T-helper 1 cell (primary cell): ENCODE measurements at places on chromosomes 1 and 21.

- DNase-seq, result no peak
Observed at GRCh38 chr1:58333511-58333910, 213.0 kb downstream of the OMA1 start.

GRCh38 chr1:92026806-92027205 lies 3.0 kb upstream of the EPHX4 start:
- no peak for DNase-seq

- DNase-seq, result no peak
Observed at GRCh38 chr1:60573726-60574409, 500.3 kb upstream of the C1orf87 start.

DNA sequence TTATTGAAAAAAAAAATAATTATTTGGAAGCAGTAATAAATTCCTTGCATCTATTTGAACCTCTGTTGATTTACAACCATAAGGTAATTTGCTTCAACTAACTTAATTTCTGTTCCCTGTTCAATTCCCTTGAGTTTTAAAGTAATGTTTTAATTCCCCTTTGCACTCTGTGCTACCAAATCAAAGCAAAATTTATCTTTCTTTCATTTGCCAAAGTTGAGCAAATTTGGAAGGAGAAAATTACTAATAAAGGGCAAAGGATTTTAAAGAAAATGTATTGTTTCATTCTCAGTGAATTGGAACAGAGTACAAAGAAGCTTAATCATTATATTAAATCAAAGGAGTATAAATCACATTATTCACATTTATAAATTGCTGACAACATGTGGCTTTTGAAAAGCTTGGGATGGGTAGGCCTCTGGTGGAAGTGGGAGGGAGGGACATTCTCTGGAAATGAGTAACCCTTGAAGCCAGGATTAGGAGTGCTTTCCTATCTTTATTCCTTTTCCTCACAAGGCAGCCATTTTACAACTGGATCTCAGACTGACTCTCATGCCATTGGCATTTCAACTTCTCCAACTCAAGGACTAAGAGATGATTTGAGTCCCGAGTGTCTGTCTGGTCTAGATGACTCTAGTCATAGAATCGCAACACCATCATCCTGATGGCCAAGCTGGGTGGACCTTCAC lies 331.6 kb upstream of the DUSP10 start:
- no peak for DNase-seq

DNA sequence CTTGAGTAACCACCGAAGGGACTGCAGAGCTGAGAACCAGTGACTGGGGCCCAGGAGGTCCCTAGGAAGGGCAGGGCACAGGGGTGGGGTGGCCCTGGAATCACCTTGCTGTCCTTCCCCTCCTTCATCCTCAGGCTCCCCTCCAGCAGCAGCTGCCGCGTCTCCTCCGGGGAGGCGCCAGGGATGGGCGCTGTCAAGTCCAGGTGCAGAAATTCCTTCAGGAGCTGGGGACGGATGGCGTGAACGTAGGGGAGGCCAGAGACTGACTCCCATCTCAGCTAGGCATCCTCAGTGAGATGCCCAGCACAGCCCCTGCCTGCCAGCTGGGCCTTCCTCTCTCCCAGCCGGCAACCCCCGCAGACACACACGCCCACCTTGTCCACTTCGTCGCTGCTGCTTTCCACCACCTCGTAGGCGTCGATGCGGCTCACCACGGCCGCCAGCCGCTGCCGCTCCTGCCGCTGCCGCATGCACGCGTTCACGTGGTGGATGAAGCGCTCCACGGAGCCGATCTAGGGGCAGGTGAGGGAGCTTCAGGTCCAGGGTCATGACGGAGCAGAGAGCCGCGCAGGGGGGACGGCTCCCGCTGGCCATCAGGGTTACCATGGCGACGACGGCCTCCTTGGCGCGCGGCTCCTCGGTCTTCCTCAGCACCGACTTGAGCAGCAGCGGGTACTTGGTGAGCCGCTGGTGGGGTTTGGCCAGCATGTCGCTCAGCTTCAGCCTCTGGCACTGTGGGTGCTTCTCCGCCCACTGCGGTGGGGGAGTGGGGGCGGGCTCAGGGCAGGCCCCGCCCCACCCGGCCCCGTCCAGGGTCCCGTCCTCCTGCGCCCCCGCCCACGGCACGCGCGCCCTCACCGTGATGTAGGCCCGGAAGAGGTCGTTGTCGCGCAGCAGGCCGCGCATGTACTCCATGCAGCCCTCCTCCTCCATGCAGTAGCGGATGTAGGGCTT lies 4.4 kb upstream of the TNFRSF25 start:
- DNase-seq, result no peak

DNA sequence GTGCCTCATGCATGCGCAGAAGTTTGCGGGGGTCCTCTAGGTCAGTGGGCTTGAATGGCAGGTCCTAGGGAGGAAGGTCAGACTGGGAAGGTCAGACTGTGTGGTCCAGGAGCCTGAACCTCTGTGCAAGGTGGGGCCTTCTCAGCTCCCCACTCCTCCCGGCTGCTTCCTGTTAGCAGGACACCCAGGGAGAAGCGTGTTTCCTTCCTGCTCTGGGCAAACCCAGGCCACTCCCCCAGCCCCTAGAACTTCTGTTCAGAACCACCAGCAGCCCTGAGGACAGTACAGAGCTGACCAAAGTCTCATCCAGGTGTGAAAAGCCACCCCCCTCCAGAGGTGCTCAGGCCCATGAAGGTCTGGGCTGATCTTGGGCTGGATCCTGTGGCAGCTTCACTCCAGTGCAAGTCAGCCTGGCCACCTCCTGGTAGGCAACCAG lies 29.9 kb downstream of the NAV1 start:
- no peak for DNase-seq

DNA sequence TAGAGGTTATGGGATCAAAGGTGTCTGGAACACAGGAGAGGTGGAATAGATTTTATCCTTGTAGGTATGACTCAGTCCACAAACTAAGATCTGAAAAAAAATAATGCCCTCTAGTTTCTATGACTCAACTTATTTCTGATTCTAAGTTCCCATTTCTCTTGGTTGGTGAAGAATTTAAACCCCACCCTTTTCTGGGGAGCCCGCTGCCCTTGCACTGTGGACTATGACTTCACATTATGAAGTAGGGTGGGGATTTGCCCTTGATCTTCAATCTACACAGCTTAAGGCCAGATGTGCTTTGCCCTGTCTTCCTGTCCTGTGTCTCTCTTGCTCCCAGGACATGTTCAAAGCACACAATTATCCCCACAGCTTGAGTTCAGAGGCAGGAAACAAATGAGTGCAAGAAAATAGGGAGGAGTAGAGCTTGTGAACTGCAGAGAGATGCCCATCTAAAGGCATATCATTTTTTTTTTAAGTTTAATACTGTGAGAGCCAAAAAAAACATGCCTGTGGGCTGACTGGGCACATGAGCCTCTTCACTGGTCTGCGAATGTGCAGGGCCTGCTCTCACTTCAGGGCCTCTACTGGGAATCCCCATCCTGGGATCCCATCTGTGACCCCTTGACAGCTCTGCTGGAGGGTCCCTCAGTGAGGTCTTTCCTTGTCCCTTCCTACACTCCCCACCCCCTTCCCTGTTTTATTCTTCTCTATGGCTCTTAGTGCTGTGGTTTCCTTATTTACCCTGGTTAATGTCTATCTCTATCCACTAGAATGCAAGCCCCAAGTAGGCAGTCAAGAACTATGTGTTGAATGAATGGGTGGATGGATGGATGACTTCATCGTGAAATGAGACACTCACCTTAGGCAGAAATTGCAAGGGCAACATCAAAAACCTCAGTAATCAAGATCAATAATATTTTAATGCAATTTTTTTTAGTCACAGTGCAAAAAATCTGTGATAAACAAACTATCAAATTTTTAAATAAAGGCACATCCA lies 61.5 kb downstream of the CD58 start:
- DNase-seq, result no peak

GRCh38 chr1:65039508-65039907 lies 73.2 kb upstream of the JAK1 start:
- DNase-seq, result no peak

GRCh38 chr21:29568020-29568697 lies 269.4 kb downstream of the BACH1 start:
- no peak for DNase-seq

- DNase-seq, result no peak
Observed at GRCh38 chr1:193260056-193260745, 73.8 kb upstream of the B3GALT2 start.

GRCh38 chr1:232333419-232333767 lies 296.5 kb downstream of the SIPA1L2 start:
- no peak for DNase-seq

GRCh38 chr1:108612496-108612895 lies 48.4 kb downstream of the HENMT1 start:
- DNase-seq, result no peak

DNA sequence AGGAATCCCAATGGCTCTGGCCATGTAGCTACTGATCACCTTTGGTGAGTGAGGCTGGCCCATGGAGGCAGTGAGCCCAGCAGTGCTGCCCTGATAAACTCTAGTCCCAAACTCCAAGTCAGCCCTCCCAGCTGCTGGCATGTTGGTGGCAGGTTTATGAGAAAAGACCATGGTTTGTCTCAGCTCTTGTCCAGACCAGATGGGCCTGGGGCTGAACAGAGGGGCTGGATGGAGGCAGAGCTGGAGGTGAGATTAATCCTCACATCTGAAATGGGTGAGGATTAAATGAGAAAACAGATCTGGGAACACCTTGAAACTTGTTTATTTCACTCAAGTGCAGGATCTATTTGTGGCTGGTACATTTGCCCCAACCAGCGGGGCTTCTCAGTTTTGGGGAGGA lies 3.2 kb downstream of the TMEM269 start:
- no peak for DNase-seq

GRCh38 chr1:189646066-189646465 lies 831.6 kb downstream of the BRINP3 start:
- no peak for DNase-seq

DNA sequence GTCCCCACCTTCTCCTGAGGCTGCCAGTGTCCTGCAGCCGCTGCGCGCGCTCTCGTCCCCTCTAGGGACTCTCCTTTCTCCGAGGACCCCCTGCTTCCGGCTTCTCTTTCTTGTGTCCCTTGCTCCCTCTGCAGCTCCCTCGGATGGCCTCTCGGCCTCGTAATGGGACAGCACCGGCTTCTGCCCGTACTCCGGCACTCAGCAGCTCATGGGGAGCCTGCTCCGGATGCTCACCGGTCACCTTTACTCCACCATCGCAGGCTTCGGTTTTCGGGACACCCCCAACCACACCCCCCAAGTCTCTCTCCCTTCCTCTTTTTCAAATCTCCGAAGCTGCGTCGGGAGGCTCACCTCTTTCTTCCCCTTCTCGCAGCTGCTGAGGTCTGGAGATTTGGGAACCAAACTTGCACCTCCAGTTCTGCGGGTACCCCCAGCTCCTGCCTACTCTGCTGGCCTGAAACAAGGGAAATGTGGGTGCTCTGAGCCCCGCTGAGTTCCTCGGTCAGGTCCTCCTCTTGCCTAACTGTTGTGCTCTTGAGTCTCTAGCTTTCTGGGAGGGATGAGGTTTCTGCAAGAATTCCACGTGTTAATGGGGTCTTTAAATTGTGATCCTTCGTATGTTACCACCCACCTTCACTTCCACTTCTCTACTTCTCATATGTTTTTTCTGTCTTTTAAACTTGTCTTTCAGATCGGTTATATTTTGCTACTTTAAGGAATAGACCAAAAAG lies 930 bp downstream of the CDC14A start:
- peak; percentile 18 for DNase-seq

DNA sequence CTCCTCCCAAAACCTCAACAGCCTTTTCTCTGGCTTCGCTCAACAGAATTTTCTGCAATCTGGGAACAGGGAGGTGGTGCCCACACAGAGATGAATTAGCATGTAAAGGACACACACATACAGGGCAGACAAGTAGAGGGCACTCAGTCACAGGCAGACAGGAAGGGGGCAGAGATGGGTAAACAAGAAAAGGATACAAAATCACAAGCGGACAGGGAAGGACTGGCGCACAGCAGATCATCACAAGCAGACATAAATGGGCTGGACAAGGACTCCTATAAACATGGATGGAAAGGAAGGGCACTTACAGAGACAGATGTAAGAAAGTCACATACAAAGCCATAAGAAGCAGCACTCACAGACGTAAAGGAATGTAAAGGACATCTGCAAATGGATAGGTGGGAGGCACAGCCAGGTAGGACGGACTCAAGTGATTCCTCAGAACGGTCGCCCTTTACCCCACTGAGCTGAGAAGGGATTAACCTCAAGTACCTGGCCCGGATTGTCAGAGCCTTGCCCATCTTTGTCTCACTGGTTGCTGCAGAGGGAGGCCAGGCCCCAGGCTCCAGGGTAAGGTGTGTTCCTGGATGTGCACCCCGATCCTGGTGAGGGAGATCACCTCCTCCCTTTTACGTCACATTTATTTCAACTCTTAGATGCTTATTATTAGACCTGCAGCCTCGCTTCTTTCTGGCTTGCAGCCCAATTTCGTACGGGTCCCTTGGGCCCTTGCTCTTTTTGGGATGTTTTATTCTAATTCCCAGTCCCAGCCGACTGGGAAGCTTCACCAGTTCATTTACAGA lies 836 bp upstream of the PRCC start:
- no peak for DNase-seq

- DNase-seq, result no peak
Observed at GRCh38 chr1:177862916-177863315, 106.9 kb downstream of the SEC16B start.

DNA sequence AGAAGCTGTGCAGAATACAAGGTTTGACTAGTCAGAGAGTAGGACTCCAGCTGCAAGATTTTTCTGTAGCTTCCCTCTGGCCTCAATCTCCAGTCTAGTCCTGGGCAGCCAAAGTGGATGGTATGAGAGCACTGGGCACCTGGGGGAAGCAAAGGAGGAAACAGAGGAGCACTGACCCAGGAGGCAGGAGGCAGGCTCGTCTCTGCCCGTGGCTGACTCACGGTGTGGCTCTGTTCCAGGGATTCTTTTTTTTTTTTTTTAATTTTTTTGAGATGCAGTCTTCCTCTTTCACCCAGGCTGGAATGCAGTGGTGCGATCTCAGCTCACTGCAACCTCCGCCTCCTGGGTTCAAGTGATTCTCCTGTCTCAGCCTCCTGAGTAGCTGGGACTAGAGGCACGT lies 4.1 kb upstream of the NPPB start:
- no peak for DNase-seq

DNA sequence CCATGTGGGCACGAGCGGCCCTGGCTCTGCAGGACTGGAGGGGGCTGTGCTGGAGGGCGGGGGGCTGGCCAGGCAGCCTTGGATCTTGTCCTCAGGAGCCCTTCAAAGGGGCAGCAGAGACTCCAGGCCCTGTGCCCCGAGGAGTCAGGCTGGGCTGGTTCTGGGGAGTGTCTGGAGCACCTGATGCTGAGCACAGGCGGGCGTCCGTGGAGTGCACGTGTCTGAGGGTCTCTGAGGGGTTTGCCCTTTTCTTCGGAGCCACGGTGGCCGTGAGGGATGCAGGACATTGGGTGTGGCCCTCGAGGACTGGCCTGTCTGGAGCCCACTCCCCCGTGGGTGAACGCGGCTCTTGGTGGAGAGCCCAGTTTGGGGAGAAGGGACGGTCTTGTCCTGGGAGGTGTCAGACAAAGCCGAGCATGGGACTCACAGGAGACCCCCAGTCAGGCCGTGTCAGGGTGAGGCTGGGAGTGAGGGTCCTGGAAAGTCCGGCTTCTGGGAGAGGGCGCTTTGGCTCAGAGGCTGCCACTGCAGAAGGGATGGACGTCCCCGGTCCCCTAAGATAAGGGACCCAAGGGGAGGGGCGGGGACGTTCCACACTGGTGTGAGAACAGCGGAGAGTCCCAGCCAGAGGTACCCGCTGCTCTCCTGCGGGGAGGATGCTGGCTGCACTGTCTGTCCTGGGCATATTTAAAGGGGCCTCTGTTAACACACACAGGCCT lies 60.8 kb downstream of the COL18A1 start:
- no peak for DNase-seq

GRCh38 chr1:58830291-58830690 lies 46.4 kb upstream of the JUN start:
- DNase-seq, result no peak
